ENCODE measurements at places on chromosomes 4 and X.

- no peak for DNase-seq
Observed at GRCh38 chrX:22527302-22527701, 254.6 kb downstream of the CBLL2 start.

DNA sequence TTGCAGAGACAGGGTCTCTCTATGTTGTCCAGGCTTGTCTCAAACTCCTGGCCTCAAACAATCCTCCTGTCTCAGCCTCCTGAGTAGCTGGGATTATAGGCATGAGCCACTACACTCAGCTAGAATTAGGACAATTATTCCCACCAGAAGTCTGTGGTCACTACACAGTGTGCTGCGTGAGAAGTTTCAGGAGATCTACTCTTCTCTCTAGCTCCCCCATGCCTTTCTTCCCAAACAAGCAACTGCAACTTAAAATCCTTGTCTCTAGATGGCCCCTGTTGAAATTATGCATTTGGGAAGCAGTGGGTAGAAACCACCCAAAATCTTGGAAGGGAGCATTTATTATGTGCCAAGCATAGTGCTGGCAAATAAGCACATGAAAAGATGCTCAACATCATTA, 21.1 kb upstream of the MAP7D3 start:
- no peak for DNase-seq

- no peak for DNase-seq
Observed at GRCh38 chr4:6197433-6198174, 2.7 kb downstream of the JAKMIP1 start.

DNA sequence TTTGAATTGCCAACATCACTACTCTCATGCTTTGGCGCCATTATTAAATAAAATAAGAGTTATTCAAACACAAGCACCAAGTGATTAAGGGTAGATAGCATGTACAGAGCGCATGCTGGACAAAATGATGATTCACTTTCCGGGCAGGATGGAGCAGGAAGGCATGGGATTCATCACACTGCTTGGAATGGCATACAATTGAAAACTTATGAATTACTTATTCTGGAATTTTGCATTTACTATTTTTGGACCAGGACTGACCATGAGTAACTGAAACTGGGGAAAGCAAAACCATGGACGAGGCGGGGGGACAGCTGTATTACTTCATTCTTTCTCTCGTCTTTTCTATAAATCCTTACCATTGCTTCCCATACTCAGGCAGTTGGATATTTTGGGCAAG, 28.5 kb upstream of the FGF5 start:
- DNase-seq, result no peak

DNA sequence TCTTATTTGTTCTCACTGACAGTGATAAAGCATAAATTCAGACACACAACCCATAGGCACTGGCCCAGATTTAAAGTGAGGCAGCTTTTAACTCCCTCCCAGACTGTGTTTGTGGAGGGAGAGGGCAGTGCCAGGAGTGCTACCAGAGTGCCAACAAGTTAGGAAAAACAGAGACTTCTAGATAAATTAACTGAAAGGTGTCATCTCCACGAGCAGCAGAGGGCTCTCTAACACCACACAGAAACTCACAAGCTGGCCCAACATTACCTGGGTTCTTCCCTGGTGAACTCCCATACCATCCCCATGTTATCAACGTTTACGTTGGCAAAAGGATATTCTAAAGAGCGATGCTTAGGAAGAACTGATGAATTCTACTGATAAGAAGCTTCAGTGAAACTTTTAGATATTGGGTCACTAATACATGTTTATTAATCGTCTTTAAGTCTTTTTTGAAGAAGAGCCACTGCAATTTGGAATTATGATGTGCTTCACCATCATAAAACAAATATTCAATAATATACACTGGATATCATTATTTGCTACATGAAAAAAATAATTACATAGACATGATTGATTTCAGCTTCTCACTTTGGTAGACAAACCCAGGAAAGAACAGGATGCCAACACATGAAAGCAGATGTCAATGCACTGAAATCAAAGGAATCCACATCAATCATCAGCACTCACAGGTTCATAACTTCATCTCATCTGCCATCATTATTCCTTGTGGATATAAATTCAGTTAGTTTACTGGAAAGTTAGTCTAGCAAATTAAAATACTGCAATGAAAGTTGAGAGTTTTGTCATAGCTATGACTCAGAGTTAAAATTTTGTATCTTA, 121.2 kb upstream of the NAP1L5 start:
- no peak for DNase-seq

DNA sequence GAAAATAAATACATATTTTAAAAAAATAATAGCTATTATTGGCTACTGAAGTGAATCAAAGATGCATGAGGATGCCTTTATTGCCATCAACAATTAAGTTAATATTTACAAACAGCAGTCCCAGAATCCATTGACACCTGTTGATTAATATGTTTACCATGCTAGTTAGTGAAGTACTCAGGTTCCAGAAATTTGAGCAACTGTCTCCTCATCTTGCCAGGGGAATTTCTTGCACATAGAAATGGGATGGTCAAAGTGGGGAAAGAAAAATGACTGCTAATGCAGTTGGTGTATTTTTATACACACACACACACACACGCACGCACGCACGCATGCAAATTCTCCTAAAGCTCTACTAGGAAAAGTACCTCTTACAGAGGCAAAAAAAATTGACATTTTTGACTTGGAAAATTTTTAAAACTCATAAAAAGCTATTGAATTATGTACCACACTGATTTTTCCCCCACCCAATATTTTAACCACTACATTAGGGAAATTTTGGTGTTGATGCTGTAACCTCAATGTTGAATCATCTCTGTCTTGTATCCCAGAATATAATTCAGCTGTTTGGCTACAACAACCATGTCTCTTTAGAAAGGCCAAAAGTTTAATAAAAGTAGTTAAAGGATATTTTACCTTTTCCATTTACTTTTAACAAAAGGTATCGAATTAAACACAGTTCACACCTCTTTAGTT, 105.3 kb upstream of the TMEM150C start:
- DNase-seq, result no peak

DNA sequence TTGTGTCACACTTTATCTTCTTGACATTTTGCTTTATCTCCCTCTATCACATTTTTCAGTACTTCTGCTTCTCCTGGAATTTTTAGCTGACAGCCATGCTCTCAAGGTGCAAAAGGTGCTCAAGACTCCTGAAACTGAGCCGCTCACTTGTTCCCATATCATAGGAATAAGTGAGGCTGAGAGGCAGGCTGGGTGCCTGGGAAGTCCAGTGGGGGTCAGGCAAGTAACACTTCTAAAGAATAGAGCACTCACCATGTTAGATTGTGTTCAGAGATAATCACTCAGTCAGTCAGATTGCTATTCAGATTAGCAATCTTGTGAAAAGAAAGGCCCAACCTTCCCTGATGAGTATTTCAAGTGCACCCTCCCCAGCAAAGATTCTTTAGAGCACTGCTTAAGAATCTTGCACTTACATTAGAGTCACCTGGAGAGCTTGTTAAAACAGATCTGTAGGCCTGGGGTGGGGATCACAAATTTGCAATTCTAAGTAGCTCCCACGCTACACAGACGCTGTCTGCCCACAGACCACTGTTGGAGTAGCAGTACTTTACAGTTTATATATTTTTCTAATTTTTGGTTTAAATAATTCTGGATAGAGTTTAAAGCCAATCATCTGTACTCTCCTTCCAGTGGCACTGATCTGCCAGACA, 23.1 kb upstream of the LRAT start:
- DNase-seq, result no peak

DNA sequence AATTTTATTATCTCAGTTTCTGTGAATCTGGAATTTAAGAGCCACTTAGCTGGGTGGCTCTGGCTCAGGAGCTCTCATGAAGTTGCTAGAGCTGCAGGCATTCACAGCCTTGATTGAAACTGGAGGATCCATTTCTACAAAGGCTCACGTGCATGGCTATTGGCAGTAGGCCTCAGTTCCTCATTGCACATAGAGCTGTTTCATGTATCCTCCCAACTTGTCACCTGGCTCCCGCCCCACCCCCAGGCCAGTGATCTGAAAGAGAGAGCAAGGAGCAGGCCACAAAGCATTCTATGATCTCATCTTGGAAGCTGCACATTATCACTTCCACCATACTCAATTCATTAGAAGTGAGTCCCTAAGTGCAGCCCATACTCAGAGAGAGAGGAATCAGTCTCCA, 18.5 kb upstream of the AP1AR start:
- DNase-seq, result no peak

- DNase-seq, result no peak
Observed at GRCh38 chr4:148452970-148453369, 10.8 kb upstream of the NR3C2 start.

- DNase-seq, result no peak
Observed at GRCh38 chr4:148225639-148226038, 216.6 kb downstream of the NR3C2 start.

GRCh38 chr4:114311787-114312186, 286.8 kb upstream of the UGT8 start:
- no peak for DNase-seq

DNA sequence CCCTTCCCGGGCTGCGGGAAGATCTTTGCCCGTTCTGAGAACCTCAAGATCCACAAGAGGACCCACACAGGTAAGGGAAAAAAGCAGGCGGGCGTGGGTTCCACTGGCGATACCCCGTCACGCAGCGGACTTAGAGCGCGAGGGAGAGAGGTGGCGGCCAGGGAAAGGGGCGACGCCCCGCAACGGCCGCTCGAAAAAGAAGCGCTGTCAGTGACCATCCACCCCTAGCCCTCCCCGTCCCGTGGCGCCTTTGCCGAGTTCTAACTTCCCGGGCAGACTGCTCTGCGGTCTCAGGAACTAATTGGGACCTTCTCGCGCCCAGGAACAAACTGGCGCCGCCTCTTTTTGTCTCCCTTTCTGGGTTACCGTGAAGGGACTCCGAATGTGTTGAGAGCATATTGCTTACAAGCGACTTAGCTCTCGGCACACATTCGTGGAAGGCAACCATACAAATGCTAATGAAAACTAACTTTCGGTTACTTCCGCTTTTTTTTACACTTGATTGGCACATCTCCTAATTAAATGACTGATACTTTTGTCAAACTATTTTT, 1.8 kb downstream of the ZIC3 start:
- DNase-seq, result no peak

DNA sequence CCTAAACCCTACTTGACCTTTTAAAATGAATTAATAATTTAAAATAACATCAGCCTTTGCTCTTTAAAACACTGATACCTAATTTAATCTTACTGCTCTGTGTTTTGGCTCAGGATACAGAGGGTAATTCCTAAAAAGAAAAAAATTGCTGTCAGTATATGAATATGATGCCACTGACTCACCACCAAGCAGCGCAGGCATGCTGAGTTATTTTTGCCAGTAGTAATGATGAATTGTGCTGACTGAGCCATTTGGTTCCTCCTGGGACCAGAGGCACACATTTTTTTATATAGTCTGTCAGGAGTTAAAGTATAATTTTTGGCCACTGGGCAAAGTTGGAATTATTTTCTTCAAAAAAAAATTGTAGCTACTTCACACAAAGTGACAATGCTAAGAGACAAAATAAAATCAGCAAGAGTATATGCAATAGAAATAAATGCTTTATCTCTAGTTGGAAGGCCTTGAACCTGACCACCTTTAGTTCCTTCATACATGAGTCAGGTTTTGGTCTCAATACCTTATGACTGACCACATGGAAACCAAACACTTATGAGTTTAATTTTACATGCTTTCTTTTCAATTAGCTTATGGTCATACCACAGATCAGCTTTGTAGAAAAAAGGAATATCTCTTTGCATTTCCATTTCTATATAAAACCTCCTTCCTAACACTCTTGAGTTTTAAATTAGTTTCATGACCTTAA, 115.1 kb downstream of the PPP3CA start:
- DNase-seq, result no peak

DNA sequence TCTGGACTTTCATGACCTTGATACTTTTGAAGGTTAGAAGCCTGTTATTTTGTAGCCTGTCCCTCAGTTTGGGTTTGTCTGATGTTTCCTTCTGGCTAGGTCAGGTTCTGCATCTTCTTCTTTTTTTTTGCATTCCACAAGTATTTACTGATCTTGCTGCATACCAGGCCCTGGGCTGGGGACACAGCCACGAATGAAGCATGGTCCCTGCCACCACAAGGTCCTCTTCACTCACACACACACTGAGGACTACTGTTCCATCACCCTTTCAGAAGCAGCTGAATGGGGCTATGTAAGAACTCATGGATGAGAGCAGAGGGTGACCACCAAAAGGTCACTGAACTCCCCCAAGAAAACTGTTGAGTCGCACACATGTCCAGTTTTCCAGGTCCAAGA, 39.2 kb downstream of the USP11 start:
- no peak for DNase-seq

DNA sequence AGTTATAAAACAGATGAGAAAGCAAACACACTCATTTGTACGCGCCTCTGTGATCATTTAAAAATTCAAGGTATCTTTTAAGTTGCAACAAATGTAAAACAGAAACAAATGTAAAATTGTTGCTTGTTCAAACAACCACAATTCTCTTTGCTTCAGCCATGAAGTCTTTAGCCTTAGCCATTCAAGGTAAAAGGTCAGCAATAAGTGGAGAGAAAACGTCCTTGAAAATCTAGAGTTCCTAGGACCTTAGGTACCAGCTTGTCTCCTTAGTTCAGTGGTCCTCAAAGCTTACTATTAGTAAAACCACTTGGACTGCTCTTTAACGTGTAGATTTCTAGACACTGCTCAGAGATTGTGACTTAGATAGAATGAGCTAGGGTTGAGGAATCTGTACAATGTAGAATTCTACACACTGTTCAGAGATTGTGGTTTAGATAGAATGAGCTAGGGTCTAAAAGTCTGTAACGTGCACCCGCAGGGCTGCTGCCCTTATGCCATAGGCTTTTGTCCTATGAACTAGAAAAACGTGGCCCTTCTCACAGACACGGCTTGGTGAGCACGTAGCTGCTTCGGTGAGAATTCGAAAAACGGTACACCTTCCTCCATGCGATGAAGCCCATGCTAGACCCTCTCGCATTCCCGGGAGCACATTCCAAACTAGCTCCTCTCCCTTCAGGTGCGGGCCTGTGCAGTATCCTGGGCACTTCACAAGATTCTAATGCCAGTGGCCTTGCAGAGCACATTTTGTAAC, 1.7 kb downstream of the PLAC8 start:
- no peak for DNase-seq

DNA sequence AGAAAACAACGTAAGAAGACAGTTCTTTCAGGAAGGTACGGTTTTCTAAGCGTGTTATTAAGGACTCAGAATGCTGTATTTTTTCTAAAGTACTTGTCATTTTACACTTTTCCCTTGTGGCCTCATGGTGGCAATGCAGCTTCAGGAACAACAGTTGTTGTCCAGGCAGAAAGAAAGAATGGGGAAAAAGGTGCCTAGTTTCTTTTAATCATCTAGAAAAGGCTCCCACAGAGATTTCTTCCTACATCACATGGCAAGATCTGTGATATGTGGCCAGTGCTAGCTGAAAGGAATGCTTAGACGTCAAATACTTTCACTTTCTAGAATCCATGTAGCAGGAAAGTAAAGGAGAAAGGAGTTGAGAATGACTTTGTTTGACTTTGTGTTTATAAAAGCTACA, 49.0 kb upstream of the TRAM1L1 start:
- no peak for DNase-seq

- DNase-seq, result no peak
Observed at GRCh38 chr4:113260688-113261087, 211.2 kb downstream of the ANK2 start.
